ENCODE measurements at places on chromosomes 4 and X.

DNA sequence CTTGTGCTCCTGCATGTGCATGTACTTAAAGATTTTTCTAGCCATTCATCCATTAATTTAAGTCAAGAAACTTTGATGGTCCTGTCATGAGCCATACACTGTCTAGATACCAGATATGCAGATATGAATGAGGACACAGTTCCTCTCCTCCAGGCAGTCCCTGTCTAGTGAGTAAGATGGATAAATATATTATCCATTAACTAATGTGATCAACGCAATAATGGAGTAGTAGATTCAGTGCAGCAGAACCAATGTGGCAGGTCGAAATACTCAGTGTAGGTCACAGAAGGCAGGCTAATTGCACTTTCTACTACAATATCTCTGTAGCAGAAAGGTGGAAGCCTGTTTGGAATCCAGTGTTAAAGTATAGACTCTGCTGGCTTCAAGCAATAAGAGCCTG lies 112.5 kb downstream of the PCDH7 start:
- DNase-seq, result no peak

- no peak for DNase-seq
Measured at GRCh38 chr4:134337574-134337973, 136.0 kb upstream of the PABPC4L start.

DNA sequence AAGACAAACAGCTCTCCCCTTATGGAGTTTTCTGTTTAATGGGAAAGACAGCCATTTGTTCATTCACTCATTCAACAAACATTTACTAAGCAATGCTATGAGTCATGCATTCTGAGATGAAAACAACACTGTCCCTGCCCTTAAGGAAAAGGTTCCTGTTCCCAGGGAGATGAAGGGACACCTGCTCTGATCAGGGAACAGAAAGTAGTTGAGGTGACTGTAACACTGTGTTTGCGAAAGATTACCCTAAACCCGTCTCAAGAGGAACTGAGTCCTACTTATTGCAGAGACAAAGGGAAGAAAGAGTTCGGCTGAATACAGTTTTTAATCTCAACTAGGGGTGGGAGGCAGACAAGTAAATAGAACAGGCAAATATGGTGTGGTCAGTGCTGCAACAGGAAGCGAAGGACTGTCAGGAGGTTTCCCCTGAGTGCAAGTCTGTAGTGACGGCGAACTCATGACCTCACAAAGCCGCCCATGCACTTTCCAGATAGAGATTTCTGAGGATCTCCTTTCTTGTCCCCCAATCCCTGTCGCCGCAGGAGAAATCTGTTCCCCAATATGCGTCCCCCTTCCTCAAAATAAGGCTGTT lies 712 bp downstream of the STX18 start:
- DNase-seq, result peak; percentile 71

GRCh38 chr4:184806229-184806550 lies 19.6 kb downstream of the ACSL1 start:
- DNase-seq, result no peak

- no peak for DNase-seq
Measured at GRCh38 chr4:151263455-151263854, 13.5 kb upstream of the PRSS48 start.
